Activated CD8-positive, alpha-beta T cell treated with anti-CD3 and anti-CD28 coated beads, Interleukin-2, amount 10 ng/mL, durations not matched to agents 7 days and 5 days (primary cell): ENCODE measurements at places on chromosomes 12 and 14. TPM values are rescaled to one million over a fixed set of nuclear protein-coding genes. Genes with fewer than 3 reads are reported as not detected.

Gene SP1
- total RNA-seq, result 76.5 TPM

- H3K27me3 ChIP-seq, result no peaks in the 10 kb centered on the region
- DNase-seq, result no peak
- no peaks in the 10 kb centered on the region for H3K36me3 ChIP-seq
Observed at GRCh38 chr12:28767836-28768348, 381.2 kb upstream of the FAR2 start.

DNA sequence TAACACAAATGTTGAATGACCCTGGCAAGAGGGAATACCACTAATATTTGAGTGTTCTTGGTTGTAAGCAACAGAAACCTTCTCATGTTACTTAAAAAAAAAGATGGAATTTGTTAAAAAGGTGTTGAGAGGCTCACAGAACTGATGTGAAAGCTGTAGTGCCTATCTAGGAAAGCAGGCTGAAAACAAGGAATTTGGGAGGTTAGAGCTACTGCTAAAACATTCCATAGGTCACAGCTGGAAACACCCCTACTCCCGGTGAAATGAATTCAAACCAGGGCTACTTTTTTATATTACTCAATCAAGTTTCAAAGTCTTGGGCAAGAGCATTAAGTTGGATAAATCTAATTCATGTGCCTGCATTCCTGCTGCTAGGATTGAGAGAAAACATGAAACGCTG is 104.1 kb downstream of the SLC35F4 start:
- H3K27me3 ChIP-seq, result no peaks in the 10 kb centered on the region
- no peaks in the 10 kb centered on the region for H3K36me3 ChIP-seq
- H3K4me3 ChIP-seq, result no peak overlapping the region

- H3K4me1 ChIP-seq, result no peaks in the 10 kb centered on the region
- H3K27me3 ChIP-seq, result peaks cover 7% of the 10 kb centered on the region
- no peaks in the 10 kb centered on the region for H3K36me3 ChIP-seq
- H3K27ac ChIP-seq, result no peak overlapping the region
Observed at GRCh38 chr12:2775431-2775830, 19.3 kb upstream of the FKBP4 start.

Gene LBHD2
- not detected for total RNA-seq

Gene WNT1
- 0.81 TPM for total RNA-seq

Gene FBRSL1
- 51.2 TPM for total RNA-seq

DNA sequence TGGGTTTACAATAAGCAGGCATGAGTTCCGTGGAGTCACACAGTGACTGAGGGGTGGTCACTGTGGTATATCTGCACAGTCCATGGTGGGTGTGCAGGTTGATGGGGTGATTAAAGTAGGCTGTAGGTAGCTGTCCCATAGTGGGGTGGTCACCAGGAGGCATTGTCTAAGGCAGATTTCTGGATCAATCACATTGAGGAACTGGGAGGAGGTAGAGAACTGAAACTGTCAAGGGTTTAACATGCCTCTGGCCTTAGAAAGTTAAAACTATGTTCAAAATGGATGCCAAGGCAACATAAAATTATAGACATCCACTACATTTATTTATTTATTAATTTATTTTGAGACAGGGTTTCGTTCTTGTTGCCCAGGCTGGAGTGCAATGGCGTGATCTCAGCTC is 8.3 kb downstream of the ADCK1 start:
- no peaks in the 10 kb centered on the region for H3K36me3 ChIP-seq
- H3K27ac ChIP-seq, result no peak overlapping the region
- peaks cover 5% of the 10 kb centered on the region for H3K4me1 ChIP-seq
- H3K27me3 ChIP-seq, result no peaks in the 10 kb centered on the region
- DNase-seq, result no peak

DNA sequence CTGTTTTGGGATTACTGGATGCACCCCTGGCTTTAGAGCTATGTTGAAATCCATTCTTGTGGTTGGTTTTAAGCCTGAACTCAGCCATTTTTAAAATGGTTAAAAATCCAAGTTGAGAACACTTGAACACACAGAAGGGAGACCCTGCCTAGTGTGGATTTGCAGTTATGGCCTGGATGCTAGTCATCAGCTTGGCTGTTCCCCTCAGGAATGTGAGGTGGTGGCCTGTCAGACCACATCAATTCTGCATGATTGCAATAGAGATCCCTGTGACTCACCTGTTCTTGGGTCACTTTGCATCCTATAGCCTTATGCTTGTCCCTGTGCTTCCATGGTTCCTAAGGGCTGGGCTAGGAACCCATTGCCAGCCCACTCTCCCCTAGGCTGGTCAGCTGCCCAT is 454.1 kb downstream of the ATP23 start:
- DNase-seq, result no peak
- no peaks in the 10 kb centered on the region for H3K27me3 ChIP-seq
- H3K4me1 ChIP-seq, result no peaks in the 10 kb centered on the region
- no peak overlapping the region for H3K27ac ChIP-seq
- no peak overlapping the region for H3K4me3 ChIP-seq

GRCh38 chr12:53956914-53957536 is 2.3 kb downstream of the HOXC12 start:
- peaks cover 91% of the 10 kb centered on the region for H3K27me3 ChIP-seq
- H3K36me3 ChIP-seq, result peaks cover 9% of the 10 kb centered on the region
- DNase-seq, result no peak
- no peak overlapping the region for H3K27ac ChIP-seq

Gene NPAS3
- not detected for total RNA-seq

- no peak for DNase-seq
- peaks cover 55% of the 10 kb centered on the region for H3K4me1 ChIP-seq
- peaks cover 23% of the 10 kb centered on the region for H3K27me3 ChIP-seq
- H3K27ac ChIP-seq, result peak overlapping the region; percentile 43
- peak overlapping the region; percentile 99 for H3K4me3 ChIP-seq
Observed at GRCh38 chr12:10720974-10721650, 2.0 kb downstream of the YBX3 start.

Gene GALNT9
- not detected for total RNA-seq

GRCh38 chr14:44494137-44494536 is 12.9 kb downstream of the FSCB start:
- H3K36me3 ChIP-seq, result no peaks in the 10 kb centered on the region
- H3K27me3 ChIP-seq, result no peaks in the 10 kb centered on the region
- no peak for DNase-seq
- H3K4me1 ChIP-seq, result no peaks in the 10 kb centered on the region
- no peak overlapping the region for H3K27ac ChIP-seq

DNA sequence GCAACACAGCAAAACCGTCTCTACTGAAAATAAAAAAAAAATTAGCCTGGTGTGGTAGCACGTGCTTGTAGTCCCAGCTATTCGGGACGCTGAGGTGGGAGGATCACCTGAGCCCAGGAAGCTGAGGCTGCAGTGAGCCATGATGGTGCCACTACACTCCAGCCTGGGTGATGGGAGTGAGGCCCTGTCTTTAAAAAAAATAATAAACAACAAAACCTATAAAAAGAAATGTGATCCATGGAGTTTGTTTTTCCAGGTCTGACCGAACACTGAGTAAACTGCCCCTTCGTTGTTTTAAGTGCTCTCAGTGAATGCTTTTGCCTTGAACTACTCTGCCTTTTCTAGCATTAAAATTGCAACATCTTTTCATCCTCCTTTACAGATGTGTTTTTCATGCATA is 76.8 kb downstream of the TESC start:
- no peak overlapping the region for H3K27ac ChIP-seq
- no peaks in the 10 kb centered on the region for H3K27me3 ChIP-seq
- peaks cover 11% of the 10 kb centered on the region for H3K4me1 ChIP-seq
- peaks cover 19% of the 10 kb centered on the region for H3K36me3 ChIP-seq
